ENCODE measurements at places on chromosomes 16 and 17.

DNA sequence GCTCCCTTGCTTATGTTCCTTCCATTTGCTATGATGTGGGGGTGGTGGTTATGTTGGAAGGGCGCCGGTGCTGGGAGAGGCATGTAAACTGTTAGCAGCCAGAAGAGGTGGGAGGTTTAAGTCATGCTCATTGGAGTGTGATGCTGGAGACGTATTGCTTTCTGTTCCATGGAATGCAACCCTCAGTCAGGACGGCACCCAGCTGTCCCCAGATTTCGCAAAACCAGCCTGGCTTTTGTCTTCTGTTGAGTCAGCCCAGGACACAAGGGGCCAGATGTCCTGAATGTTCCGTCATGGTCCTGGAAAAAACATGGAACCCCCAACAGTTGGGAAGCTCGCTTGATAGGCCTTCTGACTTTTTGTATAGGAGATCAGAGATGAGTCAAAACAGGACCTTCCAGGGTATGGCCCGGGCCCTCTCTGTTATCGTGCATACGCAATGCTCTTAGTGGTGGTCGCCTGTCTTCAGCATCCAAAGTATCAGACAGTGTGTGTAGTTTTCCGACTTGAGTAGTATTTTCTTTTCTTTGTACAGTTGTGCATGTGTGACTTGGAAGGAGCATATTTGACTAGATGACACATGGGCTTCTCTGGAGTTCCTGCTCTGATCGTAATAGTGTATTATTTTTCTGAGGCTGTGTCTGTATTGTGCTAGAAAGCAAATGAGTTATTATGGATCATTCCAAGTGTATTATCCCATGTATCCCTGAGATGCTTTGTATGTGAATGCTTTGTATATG, 201.9 kb downstream of the SNX29 start:
- DNase-seq, result no peak

DNA sequence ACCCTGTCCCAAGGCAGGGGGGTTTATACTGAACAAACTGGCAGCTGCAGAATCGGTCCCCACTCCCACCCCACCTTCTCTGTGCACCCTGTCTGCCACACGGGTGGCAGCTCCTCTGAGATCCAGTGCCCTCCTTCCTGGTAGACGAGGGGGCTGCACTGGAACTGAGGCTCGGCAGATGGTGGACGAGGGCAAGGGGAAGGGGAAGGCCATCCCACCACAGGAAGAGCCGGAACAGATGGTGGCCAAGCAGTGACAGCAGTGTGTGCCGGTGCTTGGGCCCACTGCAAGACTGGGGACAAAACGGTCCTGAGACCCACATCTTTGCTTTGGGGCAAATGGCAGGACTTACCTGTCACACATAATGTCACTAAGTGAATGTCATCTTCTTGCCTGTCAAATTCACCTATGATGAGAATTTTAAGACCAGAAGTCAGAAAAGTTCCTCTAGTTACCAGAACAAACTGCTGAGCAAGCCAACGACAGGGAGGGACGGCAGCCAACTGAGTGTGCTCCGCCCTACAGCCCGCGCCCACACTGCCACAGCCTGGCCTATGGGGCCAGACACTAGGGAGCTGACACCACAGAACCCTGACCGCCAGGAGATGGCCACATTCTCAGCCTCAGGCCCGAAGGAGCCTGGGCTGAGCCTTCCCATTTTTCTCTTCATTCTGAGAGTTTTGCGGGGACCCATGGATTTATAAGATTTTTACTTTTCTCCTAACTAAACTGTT, 14.4 kb downstream of the NTAN1 start:
- no peak for DNase-seq

- DNase-seq, result no peak
These were observed 122.3 kb downstream of the PCTP start for GRCh38 chr17:55873017-55873758.

- DNase-seq, result no peak
These were observed 41.6 kb upstream of the TNRC6C start for GRCh38 chr17:77916703-77917481.

DNA sequence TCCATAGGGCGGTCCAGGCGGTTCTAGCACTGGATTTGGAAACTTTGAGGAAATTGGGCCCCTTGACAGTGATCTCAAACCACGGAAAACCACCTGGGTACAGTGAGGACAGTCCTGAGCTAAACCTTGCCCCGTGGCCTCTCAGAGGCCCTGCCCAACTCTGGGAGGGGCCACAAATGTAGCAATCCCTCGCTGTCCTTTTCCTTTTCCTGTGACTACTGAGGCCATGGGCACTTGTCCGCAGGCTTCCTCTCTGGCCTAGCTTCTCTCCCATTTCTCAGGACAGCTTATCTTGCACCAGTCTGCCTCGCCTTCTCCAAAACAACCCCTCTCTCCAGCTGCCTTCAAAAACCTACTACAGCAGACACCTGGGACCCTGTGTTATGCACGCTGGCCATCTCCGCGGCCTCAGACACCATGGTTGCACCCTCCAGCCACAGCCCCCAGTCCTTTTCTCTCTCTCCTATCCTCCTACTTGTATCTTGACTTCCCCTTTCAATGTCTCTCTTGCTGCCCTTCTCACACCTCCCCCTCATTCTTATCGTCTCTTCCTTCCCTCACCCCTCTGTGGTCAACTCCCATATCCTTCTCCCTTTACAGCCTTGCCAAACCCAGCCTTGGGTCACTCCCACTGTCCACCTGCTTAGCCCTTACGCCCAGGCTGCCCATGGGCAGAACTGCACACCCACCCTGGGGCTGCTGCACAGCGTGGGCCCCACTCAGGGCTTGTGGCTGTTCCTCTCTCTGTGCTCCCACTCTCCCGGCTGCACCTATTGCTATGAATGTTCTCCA, 7.6 kb downstream of the SCPEP1 start:
- no peak for DNase-seq

GRCh38 chr16:82703871-82704768, 77.4 kb downstream of the CDH13 start:
- no peak for DNase-seq

DNA sequence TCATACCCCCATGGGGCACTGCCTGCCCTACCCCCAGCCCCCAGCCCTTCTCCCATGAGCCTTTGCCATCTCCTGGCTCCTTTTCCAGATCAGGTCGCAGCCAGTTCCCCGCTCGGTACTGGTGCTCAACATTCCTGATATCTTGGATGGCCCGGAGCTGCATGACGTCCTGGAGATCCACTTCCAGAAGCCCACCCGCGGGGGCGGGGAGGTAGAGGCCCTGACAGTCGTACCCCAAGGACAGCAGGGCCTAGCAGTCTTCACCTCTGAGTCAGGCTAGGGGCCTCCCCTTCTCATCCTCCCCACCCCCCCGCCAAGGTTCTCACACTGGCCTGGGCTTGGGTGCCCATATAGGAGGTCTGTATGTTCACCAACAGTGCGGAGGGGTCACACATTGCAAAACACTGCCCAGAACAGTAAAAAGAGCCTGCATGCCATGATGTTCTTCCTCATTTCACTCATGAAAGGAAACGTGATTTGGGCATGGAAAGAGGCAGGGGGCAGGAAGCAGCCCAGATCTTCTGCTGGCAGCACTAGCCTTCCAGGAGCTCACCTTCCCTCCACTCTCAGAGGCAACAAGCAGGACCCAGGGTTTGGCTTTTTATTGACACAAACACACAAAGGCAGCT, 7.5 kb downstream of the IFI35 start:
- DNase-seq, result no peak

DNA sequence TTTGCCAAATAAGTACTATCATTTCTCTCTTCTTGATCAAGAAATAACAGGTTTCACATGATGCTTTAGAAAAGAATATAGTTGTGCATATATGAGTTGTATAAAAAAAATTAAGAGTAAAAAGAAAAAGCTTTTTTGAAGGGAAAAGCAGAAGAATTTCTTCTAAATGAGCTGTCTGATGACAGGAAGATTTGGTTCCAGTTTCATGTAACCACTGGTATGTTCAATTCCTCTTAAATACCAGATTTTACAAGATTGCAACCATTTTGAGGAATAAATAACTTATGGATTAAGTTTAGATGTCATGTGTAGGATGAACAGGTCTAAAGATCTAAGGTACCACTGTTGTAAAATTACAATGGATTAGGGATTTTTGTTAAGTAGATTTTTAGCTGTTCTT, 45.0 kb downstream of the VMP1 start:
- no peak for DNase-seq

GRCh38 chr16:79871906-79872305, 271.4 kb upstream of the MAF start:
- no peak for DNase-seq

GRCh38 chr17:49051269-49051668, 54.1 kb downstream of the IGF2BP1 start:
- no peak for DNase-seq

DNA sequence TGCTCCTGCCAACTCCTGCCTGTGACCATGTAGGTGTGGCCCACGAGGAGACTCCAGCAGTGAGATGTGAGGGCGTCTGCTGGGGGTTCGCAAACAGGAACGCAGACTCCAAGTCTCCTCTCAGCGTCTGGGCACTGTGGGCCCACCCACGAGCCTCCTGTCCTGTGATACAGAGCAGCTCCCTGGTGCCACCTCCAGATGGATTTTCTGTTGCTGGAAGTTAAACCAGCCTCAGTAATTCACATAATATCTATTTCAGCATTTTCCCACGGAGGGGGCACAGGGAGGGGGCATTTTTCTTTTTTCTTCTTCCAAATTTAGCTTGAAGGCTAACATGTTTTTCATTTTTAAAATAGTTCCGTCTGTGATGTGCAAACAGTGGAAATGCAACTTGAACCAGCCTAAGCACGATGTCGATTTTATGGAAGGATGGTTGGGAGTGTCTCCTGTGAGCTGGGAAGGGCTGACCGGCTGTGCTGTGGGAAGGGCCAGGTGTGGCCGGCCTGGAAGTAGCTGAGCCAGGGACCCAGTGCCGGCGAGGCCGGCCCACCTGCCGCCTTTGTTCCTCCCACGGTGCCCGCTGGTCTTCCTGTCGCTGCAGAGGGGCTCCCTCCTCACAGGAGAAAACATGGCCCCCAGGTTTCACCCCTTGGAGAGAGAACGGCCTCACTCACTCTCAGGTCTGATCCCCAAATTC, 3.9 kb upstream of the RAB40B start:
- no peak for DNase-seq

DNA sequence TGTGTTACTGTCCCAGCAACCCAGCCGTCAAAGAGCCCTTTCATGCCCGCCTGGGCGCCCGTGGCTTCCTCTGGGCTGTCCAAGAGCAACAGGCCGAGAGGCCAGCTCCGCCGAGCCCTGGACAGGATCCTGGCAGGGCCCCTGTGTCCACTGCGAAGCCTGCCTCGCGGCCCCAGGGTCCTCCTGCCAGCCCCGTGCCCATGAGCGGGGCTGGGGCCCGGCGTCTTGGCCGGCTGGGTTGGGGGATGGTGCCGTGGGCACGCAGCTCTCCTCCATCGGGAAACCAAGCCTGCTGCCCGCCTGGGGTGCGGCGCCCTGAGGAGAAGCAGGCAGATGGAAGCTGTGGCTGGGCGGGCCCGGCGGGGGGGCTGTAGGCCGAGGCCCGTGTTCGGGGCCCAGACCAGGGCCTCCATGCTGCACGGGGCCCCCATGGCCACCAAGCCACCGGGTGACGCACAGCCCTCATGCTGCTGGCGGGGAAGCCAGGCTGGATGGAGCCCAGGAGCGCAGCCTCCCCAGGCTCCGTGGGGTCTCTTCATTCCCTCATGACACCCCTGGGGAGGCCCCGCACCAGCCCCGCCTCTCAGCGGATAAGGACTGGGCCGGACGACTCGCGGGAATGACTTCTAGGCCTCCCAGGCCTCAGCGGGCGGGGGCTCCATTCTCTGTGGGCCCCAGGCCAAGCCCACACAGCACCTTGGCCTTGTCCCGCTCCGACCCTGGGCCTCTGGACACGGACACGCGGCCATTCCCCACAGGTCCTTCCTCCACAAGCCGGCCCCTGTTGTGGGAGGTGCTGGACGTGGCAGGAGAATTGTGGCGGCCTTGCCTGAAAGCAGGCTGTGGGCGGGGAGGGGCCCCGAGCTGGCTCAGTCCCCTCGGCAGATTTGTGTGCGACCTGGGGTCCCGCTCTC, at the start of gene C1QTNF8:
Gene C1QTNF8, minus strand, starts transcription at position 76 of the 914 bp plus-strand sequence. CDS start 1,322 bp downstream, outside the sequence.
- no peak for DNase-seq

DNA sequence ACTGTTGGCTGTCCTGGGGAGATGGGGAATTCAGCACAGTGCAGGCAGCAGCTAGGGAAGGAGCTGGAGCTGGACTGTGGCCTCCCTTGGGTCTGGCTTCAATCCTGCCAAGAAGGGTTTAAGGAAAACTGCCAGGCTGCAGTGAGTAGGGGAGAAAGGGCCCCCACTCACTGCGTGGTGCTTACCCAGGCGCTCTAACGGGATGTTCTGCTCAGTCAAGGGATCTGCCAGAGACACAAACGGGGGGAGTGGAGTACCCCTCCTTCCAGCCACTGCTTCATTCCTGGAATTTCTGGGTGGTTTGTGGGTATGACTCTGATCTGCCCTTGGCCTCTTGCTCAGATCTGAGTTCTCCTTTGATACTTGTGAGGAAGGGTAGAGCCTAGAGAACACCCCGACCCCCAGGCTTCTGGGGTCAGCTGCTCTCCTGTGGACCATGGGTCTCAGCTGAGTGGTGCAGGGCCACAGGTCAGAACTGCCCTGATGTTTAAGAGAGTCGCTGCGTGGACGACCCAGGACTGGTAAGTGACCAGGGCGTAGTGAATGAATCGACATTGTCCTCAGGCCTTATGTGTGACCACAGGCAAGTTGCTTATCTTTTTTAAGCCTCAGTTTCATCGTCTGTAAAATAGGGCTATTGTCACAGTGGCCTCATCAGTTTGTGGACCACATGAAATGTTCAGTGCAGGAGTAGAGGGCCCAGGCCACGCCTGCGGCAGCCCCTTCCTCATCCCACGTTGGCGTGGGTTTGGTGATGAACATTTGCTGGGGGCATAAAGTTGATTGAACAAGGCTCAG, 9.6 kb downstream of the CRISPLD2 start:
- no peak for DNase-seq

GRCh38 chr16:86092586-86093480, 193.9 kb downstream of the IRF8 start:
- DNase-seq, result no peak

GRCh38 chr17:8719291-8720246, 25.1 kb downstream of the CCDC42 start:
- DNase-seq, result no peak

- DNase-seq, result no peak
These were observed 182.7 kb downstream of the TMEM132E start for GRCh38 chr17:34762078-34762477.

DNA sequence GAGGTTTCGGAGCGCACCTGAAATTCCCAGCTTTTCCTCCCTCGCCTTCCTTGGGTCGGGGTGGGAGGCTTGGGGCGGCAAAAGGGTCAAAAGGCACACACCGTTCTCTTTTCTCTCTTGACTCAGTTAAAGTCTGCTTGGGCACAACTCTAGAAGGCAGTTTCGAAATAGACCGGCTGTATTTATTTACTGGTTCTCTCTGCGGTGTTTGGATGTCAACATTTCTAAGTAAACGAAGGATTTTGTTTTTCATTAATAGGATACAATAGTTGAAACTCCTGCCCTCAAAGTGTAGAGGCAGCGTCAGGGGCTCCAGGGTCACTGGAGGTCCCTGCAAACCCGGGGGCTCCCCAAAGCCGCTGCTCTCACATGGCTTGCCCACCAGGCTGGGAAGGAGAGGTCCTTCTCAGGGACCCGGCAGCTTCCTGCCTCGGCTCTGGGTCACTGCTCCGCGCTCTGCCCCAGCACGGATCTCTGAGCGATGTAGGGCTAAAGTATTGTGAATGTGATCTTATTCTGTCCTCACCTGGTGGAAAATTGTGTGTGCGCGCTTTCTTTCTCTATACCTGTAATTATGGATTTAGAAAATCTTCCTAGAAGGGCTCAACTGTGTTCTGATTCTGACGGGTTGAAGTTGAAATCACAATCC, 952 bp downstream of the BMERB1 start:
- DNase-seq, result no peak
